ENCODE measurements at places on chromosomes 2 and 18. TPM values are rescaled to one million over a fixed set of nuclear protein-coding genes. Genes with fewer than 3 reads are reported as not detected.

CTAGE1 gene
- total RNA-seq: not detected

SH3RF3 gene
- total RNA-seq: 3.2 TPM

KCNG2 gene
- total RNA-seq: 0.19 TPM

MYCN gene
- total RNA-seq: 0.95 TPM

GRCh38 chr2:39215545-39215944 is 28.2 kb downstream of the CDKL4 start:
- DNase-seq: no peak

DNA sequence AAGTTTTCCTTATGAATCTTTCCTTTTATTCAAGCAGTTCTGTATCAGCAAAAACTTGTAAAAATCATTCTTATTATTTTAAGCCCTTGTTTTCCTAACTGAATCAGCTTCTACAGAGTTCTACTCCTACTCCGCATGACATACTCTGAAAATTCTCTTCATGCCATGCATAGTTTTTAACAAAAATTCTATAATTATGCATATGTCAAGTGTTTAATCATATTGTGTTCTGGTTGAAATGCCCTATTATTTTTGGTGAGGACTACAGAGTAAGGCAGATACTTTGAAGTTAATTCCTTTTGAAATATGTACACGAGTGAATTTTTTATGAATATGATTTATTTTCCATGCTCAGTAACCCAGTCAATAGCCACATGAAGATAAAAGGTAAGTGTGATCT is 28.8 kb downstream of the ANKRD30B start:
- DNase-seq: no peak

DNA sequence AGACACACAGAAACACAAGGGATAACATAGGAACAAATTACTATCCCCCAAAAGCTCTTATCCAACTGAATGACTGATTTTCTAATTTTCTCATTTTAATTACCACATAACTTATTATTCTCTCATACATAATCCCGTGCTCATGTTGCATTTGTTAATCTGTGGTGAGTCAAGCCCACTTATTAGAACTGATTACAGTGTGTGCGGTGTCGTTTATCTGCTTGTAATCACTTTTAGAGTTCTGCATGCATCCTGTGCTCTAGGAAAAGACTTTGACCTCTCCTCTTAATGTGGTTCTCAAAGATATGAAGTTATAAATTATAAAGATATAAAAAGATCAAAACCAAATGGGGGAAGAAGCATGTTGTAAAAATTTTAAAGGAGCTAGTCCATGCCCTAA is 29.7 kb downstream of the CNDP1 start:
- no peak for DNase-seq

All from esophagus squamous epithelium (tissue), 5 donors.